Pancreas (tissue), 10 donors: ENCODE measurements at places on chromosomes 6 and 20. TPM values are rescaled to one million over a fixed set of nuclear protein-coding genes. Genes with fewer than 3 reads are reported as not detected.

PRPH2 gene
- 0.75 TPM for polyA plus RNA-seq

VSX1 gene
- 0.08 TPM for polyA plus RNA-seq

SLC52A3 gene
- polyA plus RNA-seq, result 2.1 TPM

TMEM217 gene
- polyA plus RNA-seq, result 1.7 TPM

TP53INP2 gene
- polyA plus RNA-seq, result 7.9 TPM

ZSWIM3 gene
- polyA plus RNA-seq, result 1.4 TPM

PPDPF gene
- polyA plus RNA-seq, result 205 TPM

GGTLC1 gene
- polyA plus RNA-seq, result 1.0 TPM

PKHD1 gene
- 6.4 TPM for polyA plus RNA-seq

MOCS1 gene
- polyA plus RNA-seq, result 8.2 TPM

TNF gene
- polyA plus RNA-seq, result 0.11 TPM

TRIM10 gene
- polyA plus RNA-seq, result not detected

CD93 gene
- polyA plus RNA-seq, result 3.6 TPM

RBBP8NL gene
- 4.8 TPM for polyA plus RNA-seq

RPN2 gene
- 43.8 TPM for polyA plus RNA-seq

ADGRF5 gene
- 2.6 TPM for polyA plus RNA-seq

TRMT6 gene
- 9.7 TPM for polyA plus RNA-seq

PBOV1 gene
- not detected for polyA plus RNA-seq

SRF gene
- 11.9 TPM for polyA plus RNA-seq

TOP1 gene
- 10.0 TPM for polyA plus RNA-seq
